Esophagus (tissue), 2 donors: ENCODE measurements at places on chromosomes 13 and 19. TPM values are rescaled to one million over a fixed set of nuclear protein-coding genes. Genes with fewer than 3 reads are reported as not detected.

Gene NLRP5
- polyA plus RNA-seq, result not detected

Gene SERPINE3
- polyA plus RNA-seq, result not detected

Gene LILRB1
- polyA plus RNA-seq, result 0.46 TPM

Gene F2RL3
- 0.31 TPM for polyA plus RNA-seq

Gene FUT2
- 34.5 TPM for polyA plus RNA-seq

Gene ZNF350
- 6.4 TPM for polyA plus RNA-seq

Gene FAM98C
- 25.0 TPM for polyA plus RNA-seq

Gene IGFL4
- polyA plus RNA-seq, result 0.02 TPM

Gene CABP5
- polyA plus RNA-seq, result not detected

Gene IL17D
- polyA plus RNA-seq, result 0.35 TPM

Gene FCAR
- polyA plus RNA-seq, result not detected

Gene SRRM5
- polyA plus RNA-seq, result 0.71 TPM

Gene TMC4
- 11.0 TPM for polyA plus RNA-seq

Gene DIAPH3
- polyA plus RNA-seq, result 1.3 TPM

Gene MEF2B
- 0.31 TPM for polyA plus RNA-seq

Gene WDR87
- not detected for polyA plus RNA-seq

Gene LATS2
- 5.1 TPM for polyA plus RNA-seq

Gene POMP
- 65.2 TPM for polyA plus RNA-seq

Gene ZNF726
- polyA plus RNA-seq, result 2.0 TPM

Gene MKNK2
- polyA plus RNA-seq, result 167 TPM

Gene TARM1
- not detected for polyA plus RNA-seq

Gene SPINT2
- 230 TPM for polyA plus RNA-seq

Gene CEACAM7
- polyA plus RNA-seq, result 96.6 TPM

Gene CBLC
- polyA plus RNA-seq, result 35.0 TPM

Gene NXNL1
- polyA plus RNA-seq, result not detected

Gene PTPRS
- polyA plus RNA-seq, result 11.3 TPM

Gene PBX4
- polyA plus RNA-seq, result 3.9 TPM
